ENCODE measurements at places on chromosomes 3 and 15.

DNA sequence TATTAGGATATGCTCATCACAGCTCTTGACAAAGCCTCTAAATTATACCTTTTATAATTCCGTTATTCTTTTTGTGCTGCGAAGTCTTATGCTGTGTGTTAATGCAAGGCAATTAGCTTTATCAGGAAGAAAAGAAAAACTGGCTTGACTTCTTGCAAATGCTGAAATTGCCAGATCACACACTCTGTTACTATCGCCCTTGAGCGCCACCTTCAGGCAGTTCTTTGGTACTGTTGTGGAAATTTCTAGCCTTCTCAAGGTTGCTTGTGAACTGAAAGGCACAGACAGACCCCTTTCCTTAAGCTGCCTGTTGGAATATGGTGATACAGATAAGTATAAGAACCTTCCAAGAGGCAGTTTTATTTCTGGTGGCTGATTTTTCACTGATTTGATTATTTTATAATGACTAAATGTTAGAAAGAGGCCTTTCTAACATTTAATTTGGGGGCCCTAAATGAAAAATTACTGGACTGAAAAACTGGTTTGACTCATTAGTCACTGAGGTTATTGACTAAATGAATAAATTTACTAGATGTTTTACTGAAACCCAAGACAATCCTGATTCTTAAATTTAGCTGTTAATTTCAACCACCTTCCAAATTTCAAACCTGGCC is 126.2 kb upstream of the RASGRP1 start:
- DNase-seq = peak; percentile 88

DNA sequence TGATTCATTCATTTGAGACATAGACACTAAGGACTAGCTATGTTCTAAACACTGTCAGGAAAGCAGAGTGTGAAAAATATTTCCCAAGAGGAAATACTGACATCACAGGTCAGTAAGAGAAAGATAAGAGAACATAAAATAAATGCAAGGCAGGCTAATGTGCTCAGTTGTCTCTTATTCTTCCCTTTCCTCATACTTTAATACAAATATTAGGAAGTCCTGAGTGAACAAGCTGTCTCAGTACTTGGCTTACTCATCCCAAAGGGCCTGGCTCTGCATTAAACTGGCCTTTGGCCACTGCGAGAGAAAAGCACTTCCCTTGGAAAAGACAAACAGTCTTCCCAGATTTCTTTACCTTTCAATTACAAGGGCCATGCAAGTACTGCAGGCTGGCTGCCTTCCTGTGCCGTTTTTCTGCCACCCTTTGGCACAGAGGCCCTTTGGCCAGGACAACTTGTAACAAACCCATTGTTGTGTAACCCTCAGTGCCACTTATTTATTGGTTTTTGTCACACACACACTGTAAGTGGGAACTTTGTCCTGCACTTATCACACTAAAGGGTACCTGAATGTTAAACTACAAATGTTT is 31.7 kb downstream of the EDC3 start:
- DNase-seq = peak; percentile 38

DNA sequence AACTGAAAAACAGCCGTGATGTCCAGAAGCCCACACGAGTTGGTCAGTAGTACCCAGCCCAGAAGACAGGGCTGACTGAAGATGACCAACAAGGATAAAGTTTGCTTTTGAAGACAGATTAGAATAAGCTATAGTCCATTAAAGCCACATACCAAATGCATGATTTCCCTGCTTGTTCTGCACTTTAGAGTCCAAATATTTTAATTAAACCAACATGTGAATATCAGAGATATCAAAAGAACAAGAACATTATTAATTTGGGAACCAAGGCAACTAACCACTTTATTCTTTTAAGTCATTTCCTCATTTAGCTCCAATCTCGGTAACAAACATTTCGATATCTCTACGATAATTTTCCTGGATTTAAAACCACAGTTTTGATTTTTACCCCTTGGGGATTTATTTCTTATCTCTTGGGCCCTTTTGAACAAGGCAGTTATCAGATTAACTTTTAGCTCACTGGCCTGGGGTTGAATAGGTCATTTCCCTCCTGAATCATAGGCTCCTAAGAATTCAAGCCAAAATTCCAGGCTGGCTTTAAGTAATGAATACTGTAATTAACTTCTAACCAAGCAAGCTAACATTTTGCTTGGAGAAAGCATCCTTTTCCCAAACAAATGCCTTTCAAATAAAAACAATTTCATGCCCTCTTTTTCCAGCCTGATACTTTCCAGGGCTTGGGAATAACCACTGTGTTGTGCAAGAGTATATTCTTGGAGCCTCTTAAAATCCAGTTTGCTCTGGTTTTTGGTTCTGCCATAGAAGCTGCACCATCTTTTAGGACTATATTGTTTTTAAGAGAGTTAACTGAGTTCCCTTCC is 102.9 kb upstream of the NR2E3 start:
- no peak for DNase-seq

GRCh38 chr3:38949994-38950393 is 101.8 kb downstream of the SCN11A start:
- DNase-seq = no peak

GRCh38 chr3:12452361-12453330 is 31.6 kb upstream of the TSEN2 start:
- DNase-seq = no peak

DNA sequence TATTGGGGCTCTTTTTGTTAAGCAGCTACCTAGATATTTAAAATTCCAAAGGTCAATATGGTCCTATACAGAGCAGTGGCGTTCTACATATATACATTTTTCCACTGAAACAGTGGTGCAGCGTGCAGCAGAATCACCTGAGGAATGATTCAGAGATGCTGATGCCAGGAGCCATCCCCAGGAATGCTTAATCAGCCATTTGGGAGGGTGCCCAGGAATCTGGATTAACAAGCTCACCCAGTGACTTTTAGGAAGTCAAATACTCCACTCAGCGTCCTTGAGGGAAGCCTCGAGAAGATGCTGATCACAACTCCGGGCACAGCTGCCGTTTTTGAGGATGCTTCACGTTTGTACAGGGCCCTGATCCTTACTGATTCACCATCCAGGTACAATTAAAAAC is 82.6 kb upstream of the ARHGEF3 start:
- no peak for DNase-seq

DNA sequence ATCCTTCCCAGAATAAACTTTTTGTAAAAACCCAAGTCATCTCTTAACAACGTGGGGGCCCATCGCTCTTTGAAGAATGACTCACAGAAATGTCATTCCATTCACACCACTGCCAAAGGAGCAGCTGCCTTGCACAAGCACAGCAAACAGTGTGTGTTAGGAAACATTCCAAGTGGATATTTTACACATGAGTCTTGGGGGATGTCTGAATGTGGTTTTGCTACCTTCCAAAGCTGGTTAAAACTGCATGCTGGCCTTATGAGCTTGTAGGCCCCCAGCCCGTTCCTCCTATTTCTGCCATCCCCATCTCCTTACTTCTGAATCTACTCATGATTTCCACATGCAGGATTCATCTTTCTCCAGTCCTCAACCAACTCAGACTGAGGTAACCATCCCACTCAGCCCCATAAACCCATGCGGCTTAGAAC is 130.8 kb downstream of the CPNE4 start:
- DNase-seq = no peak

GRCh38 chr3:148953094-148953493 is 38.2 kb upstream of the GYG1 start:
- DNase-seq = no peak

DNA sequence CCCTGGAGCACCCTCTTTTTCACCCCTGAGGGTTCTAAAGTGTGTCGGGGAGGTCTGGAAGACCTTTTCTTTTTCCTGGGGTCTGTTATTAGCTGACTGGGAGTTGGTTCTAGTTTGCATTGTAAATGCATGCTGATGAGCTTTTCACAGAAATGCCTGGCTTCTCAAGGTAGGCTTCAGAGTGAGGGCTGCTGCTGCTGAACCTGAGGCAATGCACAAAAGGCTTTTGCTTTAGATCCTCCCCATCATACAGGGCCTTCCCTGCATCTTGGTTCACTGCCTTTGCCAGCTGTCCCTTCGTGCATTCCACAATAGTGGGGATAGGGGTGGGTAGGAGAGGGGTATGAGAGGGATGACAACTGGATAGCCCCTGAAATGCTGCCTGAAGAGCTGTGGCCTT is 46.6 kb downstream of the FAH start:
- no peak for DNase-seq

DNA sequence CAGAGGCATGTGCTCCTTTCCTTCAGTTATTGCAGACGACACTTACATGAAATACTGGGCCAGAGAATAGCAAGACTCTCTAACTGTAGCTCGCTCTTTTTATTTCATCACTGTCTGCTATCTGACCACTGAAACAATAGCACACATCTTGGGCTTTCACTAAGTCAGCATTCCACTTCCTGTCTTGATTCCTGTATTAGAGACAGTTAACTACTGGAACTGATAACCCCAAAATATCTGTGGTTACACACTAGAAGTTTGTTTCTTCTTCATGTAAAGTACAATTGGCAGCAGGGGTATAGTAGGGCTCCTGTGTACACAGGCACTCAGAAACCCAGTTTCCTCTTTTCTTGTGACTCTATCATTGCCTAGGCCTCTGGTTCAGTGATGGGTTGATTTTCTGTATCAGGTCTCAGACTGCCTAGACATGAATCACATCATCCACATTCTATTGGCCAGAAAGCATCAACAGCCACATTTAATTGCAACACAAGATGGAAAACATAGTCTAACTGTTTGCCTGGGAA is 230.2 kb upstream of the CD96 start:
- DNase-seq = no peak

DNA sequence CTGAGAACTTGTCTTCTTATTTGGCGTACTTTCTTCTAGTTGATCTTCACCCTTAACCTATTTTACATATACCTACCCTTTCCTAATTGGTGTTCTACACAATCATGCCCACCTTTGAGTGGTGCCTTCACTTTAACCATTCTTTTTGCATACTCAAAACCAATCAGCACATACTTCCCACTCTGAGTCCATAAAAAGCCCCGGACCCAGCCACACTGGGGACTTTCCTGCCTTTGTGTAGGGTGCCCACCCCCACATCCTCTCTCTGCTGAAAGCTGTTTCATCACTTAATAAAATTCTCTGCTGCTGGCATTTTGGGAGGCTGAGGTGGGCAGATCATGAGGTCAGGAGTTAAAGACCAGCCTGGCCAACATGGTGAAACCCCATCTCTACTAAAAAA is 15.9 kb upstream of the CHST2 start:
- no peak for DNase-seq

- no peak for DNase-seq
Measured at GRCh38 chr3:34008191-34008590, 209.8 kb downstream of the PDCD6IP start.

DNA sequence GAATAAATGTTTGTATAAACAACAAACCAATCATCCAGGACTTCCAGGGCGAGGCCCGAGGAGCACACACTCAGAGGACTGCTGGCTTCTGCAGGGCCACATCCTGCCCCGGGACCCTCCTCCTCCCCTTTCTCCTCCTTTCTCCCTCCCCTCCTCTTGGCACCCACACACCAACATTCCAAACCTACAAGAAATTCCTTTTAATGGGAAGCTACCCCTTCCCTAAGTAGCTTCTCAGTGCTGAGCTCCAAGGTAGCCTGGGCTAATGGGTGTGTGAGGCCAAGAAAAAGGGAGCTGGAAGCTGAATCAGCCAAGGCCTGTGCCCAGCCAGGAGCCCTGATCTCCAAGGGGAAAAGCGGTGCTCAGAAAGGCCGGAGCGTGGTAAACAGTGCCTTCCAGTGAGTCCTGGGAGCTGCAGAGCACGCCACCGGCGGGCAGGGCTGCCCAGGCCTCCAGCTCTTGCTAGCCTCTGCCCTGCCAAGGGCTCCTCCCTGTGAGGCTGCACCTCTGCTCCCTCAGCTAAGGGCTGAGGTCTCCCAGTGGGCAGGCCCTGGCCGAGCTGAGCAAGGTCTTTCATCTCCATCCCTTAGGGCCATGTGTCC is 3.9 kb downstream of the ITIH3 start:
- no peak for DNase-seq

- no peak for DNase-seq
Measured at GRCh38 chr15:70508561-70509281, 254.6 kb downstream of the UACA start.

DNA sequence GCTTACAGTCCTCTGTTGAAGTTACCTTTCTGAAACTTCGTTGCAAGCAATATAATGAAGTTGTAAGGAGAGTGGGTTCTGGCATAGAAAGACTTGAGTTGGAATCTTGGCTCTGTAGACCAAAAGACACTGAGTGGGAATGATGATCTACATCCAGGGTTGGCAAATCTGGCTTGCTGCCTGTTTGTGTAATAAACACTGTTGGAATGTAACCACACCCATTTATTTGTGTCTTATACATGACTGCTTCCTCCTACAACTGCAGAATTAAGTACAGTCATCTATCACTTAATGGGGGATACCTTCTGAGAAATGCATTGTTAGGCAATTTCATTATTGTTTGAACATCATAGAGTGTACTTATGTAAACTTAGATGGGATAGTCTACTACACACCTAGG is 178.4 kb upstream of the SUCLG2 start:
- no peak for DNase-seq

- no peak for DNase-seq
Measured at GRCh38 chr3:138692152-138692551, 83.6 kb downstream of the FAIM start.

DNA sequence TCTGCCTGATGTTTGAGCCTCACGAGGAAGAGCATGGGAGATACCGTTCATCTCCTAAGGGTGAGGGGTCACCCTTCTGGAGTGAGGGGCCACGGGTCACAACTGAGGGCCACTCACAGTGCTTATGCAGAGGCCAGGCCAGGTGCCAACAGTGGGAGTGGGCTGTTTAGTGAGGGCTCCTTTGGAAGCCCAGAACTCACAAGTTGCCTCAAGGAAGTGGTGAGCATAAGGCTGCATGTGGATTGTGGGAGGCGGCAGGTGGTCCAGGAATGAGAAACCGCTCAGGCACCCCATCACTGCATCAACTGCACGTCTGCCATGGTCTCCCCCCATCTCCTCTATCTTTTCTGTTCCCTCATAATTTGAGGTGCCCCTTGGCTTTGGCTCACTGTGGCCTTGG is 26.5 kb downstream of the SPSB4 start:
- no peak for DNase-seq

DNA sequence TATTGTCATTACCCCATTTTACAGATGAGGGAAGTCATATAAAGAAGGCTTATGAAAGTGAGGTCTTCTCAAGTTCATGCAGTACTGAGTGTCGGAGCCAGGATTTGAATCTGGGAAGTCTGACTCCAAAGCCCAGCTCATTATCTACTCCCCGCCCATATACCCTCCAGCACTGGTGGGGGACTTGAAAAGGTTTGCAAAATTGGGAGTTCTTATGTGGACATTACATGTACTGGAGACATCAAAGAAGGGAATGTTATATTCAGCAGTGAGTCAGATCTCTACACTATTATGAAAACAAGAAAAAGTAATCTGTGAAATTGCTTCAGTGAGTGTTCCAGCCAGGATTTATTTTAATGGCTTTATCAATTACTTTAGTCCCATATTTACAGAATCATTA is 185.2 kb upstream of the CADPS start:
- DNase-seq = no peak

GRCh38 chr15:84772467-84772866 is 24.1 kb downstream of the ZNF592 start:
- no peak for DNase-seq

GRCh38 chr3:190491533-190492054 is 22.3 kb upstream of the IL1RAP start:
- DNase-seq = no peak

GRCh38 chr3:144556392-144556791 is 584.8 kb downstream of the DIPK2A start:
- DNase-seq = no peak
